ENCODE measurements at places on chromosomes 4 and X. TPM values are rescaled to one million over a fixed set of nuclear protein-coding genes. Genes with fewer than 3 reads are reported as not detected.
A peak's percentile ranks its signal among the peaks of the same experiment; 100 is the strongest.

DNA sequence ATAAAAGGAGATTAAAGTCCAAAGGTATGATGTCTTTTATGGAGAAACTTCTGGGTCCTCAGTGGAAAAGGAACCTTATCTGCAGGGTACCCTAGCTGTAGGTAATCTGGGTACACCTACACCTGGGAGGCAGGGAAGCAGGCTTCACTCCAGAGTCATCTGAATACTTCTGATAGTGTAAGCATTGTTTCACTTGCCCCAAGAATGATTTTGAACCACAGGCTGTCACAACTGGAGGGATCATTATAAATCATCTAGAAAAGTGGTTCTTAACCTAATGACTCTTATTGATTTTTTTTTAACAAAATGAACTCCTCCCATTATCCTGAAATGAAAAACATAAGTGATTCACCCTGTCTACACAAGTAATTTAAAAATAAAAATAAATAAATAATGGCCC, 44.0 kb upstream of the STK26 start:
- DNase-seq: no peak

GRCh38 chr4:139593091-139593564, 37.1 kb upstream of the SETD7 start:
- DNase-seq: no peak

GRCh38 chrX:129808829-129809796, 29.4 kb downstream of the SASH3 start:
- DNase-seq: no peak

TCP11X2 gene
- not detected for total RNA-seq

- DNase-seq: no peak
These were observed 37.6 kb downstream of the ARAP2 start for GRCh38 chr4:36206603-36207311.

DNA sequence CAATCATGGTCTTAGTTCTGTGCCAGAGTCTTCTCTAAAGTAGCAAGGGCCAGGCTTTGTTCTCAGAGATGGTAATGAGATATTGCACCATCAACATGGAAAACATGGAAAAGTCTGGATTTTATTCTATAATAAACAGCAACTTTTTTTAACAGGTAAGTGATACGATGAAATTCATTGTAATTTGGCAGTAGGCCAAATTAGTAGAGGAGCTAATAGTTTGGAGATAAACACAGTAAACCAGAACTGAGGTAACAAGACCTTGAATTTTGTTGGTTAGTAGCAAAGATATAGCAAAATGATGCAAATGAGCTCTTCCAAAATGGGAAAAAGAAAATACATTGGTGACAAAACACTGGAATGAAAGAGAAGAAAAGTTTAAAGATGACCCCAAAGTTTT, 126.6 kb downstream of the TET2 start:
- DNase-seq: no peak

GPC4 gene
- total RNA-seq: 1.7 TPM

TMEM150C gene
- 8.1 TPM for total RNA-seq

GJB1 gene
- 255 TPM for total RNA-seq

CENPVL1 gene
- not detected for total RNA-seq

SMIM10L2A gene
- total RNA-seq: 0.10 TPM

DNA sequence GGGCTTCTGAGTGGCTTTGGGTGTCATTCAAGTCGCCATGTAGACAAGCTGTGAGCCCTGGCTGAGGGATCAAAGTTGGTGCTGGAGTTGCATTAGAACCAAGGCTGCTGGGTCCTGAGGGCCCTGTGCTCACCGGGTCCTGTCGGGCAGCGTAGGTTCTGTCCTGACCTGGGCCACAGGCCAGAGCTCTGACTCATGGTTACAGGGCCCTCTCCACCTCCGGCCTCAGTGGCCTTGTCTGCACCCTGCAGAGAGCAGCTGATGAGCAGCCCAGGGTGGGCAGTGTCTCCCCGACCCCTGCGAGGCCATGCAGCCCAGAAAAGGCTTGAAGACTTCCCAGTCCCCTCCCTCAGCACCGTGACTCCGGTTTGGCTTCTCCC, 22.5 kb downstream of the ATP2B3 start:
- no peak for DNase-seq

DNA sequence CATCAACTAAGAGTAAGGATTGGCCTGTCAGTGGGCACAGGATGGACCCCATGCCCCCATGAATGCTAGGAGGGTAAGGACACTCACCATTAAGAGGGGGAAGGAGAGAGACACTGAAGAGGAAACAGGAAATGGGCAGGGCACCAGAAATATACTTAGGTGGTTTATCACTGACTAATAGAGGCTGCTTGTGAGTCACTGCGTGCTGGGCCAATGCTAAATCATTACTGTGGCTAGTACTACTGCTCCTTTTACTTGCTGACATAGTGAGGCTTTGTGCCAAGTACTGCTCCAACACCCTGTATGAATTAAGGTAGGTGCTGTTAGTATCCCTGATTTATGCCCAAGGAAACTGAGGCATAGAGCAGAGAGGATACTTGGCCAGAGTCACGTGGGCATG, 130.4 kb upstream of the FRMPD4 start:
- DNase-seq: no peak

GC gene
- 3,366 TPM for total RNA-seq

SPANXN3 gene
- total RNA-seq: not detected

DNA sequence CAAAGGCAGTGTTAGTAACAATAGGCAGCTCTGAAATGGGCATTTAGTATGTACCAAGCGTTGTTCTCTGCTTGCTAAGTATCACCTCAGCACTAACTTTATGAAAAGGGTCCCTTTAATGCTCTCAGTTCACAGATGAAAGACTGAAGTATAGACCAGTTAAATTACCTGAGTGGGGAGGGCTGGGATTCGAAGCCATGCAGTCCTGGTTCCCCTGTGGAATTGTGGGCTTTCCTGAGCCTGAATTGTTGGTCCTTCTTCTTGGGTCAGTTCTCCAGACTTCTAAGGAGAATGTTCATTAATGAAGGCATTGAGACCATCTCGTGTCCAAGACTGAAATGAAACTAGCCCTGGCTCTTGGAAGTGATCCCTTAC, 7.7 kb upstream of the PRDM8 start:
- no peak for DNase-seq

GRCh38 chrX:21940356-21940829, at the start of gene SMS:
SMS (plus strand) TSS chrX:21940709; CDS start chrX:21940825, 116 bp downstream.
- peak; percentile 79 for DNase-seq

GRCh38 chrX:29447867-29448266, 767.5 kb upstream of the MAGEB2 start:
- DNase-seq: no peak

GRCh38 chr4:174483792-174484191, 38.5 kb downstream of the HPGD start:
- no peak for DNase-seq

RRH gene
- total RNA-seq: not detected

VEGFC gene
- total RNA-seq: 1.5 TPM

YY2 gene
- 0.53 TPM for total RNA-seq

COQ2 gene
- 10.3 TPM for total RNA-seq

THAP9 gene
- 2.6 TPM for total RNA-seq

TXLNG gene
- total RNA-seq: 5.1 TPM
